ENCODE measurements at places on chromosomes 11 and 22.
A peak's percentile ranks its signal among the peaks of the same experiment; 100 is the strongest.

DNA sequence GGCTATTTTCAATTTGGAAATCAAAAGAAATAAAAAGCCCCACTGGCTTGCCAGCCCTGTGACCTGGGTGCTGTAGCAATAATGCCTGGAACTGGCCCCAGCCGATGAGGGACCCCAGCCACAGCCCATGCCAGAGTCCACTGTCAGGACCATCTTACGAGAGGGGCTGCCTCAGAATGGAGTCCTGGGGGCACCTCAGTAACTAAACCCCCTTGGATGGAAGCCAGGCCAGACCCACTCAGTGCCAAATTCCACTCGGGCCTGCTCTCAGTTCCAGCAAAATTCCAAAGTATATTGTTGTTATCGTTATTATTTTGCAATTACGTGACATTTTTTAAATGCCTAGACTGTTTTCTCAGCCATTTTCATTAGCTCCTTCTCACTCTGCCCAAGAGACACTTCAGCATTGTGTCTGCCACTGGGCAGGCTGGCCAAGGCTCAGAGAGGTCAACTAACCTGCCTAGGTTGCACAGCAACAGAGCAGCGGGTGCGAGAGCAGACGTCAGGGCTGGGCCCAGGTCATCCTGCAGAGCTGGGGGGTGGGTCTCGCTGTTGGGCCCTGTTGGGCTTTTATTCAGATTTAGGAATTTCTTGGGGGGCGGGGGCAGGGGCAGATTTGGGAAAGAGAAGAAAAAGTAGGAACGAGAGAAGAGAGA is 19.5 kb downstream of the CDKN1C start:
- DNase-seq: no peak

- DNase-seq: no peak
Measured at GRCh38 chr11:117387992-117388755, 60.5 kb downstream of the CEP164 start.

- no peak for DNase-seq
Measured at GRCh38 chr11:124297921-124298320, 15.8 kb downstream of the OR8D1 start.

DNA sequence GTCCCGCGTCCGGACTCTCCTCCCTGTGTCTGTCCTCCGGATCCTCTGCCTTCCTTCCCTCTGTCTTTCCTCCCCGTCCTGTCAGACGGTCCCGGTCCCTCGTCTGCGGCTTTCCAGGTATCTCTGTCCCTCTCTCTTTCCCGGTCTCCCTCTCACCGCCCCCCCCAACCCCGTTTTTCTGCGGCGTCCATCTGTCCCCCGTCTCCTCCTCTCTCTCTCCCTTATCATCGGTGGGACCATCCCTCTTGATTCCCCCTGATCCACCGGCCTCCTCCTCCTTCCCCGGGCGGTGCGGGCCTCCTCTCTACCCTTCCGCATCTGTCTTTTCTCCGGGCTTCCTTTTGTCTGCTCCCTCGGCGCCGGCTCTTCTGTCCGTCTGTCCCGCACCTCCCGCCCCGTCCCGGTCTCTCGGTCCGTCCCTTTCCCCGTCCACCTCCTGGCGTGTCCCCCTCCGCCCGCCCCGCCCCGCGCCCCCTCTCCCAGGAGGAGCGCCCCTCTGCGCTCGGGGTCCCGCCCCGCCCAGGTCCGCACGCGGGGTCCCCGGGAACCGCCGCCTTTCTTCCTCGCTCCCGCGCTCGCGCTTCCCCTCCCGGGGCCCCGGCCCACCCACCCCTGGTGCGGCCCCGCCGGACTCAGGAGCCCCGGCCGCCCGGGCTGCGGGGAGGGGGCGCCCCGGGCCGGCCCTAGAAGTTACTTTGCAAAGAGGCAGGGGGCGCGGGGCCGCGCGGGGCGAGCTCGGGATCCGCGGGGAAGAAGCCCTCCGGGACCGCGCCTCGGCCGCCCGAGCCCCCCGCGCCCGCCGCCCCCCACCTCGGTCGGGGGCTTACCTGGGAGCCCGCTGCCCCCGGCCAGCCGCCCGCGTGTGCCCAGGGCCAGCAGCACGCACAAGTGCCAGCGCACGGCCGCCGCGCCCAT is 568 bp downstream of the SCUBE1 start:
- no peak for DNase-seq

- DNase-seq: no peak
Measured at GRCh38 chr11:121965330-121965729, 150.7 kb downstream of the BLID start.

- no peak for DNase-seq
Measured at GRCh38 chr22:40635940-40636379, 559 bp downstream of the MRTFA start.

DNA sequence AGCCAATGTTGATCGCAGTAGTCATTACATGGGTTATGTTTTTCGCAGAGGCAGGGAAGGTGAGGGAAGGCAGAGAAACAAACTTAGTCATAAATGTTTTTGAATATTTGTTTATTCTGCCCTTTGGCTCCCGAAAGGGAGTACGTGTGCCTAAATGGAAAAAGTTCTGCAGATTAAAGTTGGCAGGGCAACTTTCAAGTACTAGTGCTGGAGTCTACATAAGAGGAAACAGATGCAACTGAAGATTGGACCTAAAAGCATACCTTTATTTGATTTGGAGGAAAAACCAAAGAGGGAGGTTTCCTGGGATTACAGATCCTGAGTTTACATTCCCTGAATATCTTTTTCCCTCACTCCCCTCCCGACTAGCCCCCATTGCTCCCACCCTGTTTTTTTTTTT is 5.7 kb downstream of the HSD17B12 start:
- no peak for DNase-seq

DNA sequence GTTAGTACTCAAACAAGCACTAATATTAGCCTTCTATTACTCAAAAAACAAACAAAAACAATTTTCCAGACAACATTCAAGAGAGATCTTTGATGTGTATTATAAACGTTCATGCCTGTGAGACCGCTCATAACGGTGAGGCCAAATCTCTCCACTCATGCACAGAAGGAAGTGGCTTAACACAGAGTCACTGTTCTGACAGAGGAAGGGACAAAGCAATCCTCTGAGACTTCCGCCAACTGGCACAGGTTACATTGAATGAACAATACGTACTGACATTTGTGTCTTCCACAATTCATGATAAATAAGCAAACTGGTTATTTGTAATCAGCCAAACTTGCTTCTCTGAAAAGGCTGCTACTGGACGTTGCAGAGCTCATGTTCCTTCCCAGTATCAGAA is 30.5 kb downstream of the CHKA start:
- peak; percentile 90 for DNase-seq

DNA sequence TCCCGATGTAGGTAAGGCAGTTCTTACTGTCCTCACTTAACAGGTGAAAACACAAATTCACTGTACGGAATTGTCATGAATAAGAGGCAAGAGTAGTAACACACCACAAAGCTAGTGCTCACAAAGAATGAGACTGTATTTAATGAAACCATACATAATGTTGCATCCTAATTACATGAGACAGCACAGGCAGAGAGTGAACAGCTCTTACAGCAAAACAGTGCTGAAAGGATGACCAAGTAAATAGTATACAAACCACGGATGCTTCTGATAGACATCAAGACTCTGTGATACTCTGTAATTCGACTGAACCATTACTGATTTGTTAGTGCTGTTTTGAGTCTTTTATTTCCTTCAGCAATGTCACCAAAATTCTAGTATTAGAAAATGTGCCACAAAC is 282.3 kb downstream of the TTC28 start:
- DNase-seq: no peak

GRCh38 chr11:47467357-47467756 is 18.4 kb upstream of the RAPSN start:
- no peak for DNase-seq

DNA sequence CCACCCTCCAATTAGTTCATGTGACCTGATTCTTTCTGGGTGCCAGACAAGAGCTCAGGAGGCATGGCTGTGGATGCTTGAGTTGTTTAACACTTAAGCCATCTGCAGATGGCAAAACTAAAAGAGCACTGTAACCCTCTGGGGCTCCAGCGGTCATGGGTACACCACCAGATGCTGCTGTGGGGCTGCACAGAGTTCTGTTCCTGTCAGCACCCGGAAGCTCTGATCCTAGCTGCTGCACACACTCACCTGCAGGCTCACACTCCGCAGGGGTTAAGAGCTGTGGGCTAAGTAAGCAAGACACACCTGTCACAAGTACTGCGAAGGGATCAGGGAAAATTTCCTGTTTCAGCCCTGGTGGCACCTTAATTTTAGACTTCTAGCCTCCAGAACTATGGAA is 307.8 kb downstream of the C11orf87 start:
- no peak for DNase-seq

DNA sequence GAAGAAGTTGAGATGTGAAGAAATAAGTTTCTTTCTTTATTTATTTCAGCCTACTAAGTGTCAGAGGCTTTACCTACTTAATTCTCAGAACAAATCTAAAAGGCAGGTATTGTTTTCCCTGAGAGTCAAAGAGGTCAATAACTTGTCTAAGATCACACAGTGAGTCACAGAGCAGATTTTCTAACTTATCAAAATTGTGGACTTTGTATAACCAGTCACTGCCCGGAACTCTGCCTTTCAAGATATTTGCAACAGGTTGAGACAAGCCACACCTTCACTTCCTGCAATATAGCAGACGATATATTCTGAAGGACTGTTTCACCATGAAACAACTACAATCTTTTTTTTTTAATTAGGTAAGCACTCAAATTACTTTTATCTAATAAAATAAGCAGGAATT is 10.5 kb upstream of the MMP3 start:
- no peak for DNase-seq

DNA sequence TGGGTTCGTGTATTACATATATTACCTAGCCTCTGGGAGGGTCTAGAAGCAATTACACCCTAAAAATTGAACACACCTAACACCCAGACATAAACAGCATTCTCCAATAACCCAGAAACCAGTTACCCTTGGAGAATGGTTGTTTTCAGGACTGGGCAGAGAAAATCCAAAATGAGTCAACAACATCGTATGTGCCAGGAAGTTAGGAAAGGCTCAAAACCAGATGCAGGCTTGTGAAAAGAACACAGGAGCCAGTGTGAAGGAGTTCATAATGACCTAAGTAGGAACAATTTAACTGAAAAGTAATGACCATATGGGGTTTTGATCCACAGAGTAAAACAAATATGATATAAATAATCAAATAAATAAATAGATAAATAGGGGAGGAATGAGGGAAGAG is 5.1 kb upstream of the CLPB start:
- no peak for DNase-seq

- DNase-seq: no peak
Measured at GRCh38 chr22:25714070-25714469, 27.9 kb upstream of the MYO18B start.

DNA sequence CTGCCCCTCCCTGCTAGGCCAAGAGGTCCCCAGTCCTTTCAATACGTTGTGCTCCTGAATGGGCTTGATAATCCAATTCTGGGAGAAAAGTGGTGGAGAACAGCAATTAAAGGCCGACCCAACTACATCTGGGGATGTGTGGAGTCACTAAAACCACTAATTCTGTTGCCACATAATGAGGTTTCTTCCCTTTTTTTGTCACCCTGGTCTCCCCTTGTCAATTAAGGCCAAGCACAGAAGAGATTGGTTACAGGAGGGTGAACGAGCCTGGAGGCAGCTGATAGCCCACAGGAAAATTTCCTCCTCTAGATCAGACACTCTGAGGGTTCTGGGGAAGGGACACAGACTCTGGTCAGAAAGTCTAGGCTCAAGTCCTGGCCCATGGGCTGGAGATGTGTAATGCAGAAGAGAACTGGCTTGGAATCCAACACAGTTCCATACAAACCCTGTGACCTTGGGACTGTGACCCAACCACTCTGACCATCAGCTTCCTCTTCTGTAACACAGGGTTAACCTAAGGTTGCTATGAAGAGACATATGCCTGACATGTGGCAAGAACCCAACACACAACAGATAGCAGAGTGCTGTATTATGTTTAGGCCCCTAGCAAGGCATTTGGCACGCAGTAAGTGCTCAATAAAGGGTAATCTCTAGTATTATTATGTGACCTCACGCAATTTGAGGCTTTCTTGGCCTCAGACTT is 146.4 kb downstream of the CHST1 start:
- no peak for DNase-seq

Data from Ammon's horn (tissue), 1 donor.